ENCODE measurements at places on chromosomes 6 and 20.

GRCh38 chr20:35447082-35447789 lies 8.2 kb upstream of the CEP250 start:
- no peak for DNase-seq

- DNase-seq: peak; percentile 35
Measured at GRCh38 chr6:164085091-164086075, 670.9 kb downstream of the QKI start.

- DNase-seq: no peak
Measured at GRCh38 chr20:47389867-47390347, 33.4 kb upstream of the ZMYND8 start.

DNA sequence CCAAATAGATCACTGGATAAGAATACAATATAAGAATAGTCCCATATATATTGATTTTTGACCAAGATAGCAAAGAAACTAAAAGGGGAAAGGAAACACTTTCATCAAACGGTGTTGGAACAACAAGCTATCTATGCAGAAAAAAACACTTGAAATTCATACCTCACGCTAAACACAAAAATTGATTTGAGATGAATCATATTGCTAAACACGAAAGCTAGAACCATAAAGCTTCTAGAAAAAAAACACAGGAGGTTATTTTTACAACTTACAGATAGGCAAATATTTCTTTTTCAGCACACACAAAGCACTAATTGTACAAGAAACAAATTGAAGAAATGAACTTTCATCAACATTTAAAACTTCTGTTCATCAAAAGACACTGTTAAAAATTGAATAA lies 36.7 kb upstream of the TMEM14A start:
- no peak for DNase-seq

GRCh38 chr20:9989066-9989724 lies 45.6 kb upstream of the ANKEF1 start:
- peak; percentile 5 for DNase-seq

GRCh38 chr6:94859924-94860323 lies 717.4 kb upstream of the MANEA start:
- DNase-seq: no peak

GRCh38 chr6:14856177-14856576 lies 389.7 kb upstream of the JARID2 start:
- DNase-seq: no peak

- DNase-seq: no peak
Measured at GRCh38 chr6:12395898-12396297, 105.7 kb downstream of the EDN1 start.

GRCh38 chr20:51960047-51960675 lies 157.8 kb upstream of the SALL4 start:
- DNase-seq: no peak

DNA sequence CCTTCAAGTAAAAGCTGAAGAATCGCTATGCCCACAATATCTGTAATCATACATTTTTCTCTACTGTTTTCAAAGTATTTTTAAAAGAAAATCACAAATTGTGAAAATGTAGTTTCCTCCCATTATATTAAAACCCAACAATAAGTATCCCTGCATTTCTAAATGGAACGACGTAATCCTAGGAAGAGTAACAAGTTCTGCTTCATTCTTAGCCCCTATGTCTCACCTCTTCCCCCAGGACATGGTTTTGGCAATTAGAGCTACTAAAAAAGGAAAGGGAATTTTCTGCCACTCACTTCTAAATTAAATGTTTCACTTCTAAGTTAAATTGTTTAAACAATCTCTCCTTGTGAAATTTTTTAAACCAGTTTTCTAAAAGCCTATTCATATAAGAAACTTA lies 47.4 kb downstream of the TBPL1 start:
- DNase-seq: no peak
